ENCODE measurements at places on chromosomes 4 and X.

- no peak for DNase-seq
These were observed 10.0 kb upstream of the HAND2 start for GRCh38 chr4:173539986-173540385.

- DNase-seq = no peak
These were observed 149.3 kb upstream of the TENM3 start for GRCh38 chr4:182093935-182094334.

- DNase-seq = no peak
These were observed 14.7 kb downstream of the TRIM2 start for GRCh38 chr4:153218961-153219360.

DNA sequence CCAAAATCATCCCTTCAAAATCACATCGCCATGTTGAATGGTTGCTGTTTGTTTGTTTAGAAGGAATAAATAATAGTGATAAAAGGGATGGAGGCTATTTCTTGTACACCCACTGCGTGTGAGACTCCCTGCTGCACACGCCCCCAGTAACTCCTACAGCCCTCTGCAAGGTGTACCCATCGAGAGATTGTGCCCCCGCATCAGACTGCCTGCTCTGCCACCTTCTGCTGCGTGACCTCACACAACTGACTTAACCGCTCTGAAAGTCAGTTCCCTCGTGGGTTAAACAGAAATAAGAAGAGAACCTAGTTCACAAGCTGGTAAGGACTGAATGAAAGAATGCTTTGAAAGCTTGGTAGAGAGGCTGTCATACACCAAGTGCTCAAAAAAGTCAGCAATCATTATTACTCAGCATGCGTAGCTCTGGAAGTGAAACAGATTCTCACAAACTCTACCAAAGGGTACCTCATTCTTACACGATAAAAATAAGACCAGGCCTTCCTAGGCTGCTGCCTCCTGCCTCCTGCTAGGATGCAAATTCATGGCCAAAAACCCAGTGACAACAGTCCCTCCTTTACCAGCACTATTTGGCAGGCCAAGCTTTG lies 147.1 kb downstream of the CPEB2 start:
- no peak for DNase-seq

DNA sequence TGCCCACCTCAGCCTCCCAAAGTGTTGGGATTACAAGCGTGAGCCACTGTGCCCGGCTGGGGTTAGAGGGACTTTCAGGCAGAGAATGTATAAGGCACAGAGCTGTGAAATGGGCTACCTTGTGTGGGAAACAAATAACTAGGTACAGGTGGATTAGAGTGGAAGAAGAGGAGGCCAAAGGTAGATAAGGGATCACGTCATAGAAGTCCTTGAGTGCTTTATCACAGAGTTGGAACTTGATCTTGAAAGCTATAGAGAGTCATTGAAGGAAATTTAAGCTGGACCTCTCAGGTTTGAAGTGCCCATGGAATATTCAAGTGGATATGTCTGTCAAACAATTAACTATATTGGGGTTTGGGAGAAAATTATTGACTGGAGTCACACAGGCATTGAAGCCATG lies 8.4 kb downstream of the N4BP2 start:
- no peak for DNase-seq

DNA sequence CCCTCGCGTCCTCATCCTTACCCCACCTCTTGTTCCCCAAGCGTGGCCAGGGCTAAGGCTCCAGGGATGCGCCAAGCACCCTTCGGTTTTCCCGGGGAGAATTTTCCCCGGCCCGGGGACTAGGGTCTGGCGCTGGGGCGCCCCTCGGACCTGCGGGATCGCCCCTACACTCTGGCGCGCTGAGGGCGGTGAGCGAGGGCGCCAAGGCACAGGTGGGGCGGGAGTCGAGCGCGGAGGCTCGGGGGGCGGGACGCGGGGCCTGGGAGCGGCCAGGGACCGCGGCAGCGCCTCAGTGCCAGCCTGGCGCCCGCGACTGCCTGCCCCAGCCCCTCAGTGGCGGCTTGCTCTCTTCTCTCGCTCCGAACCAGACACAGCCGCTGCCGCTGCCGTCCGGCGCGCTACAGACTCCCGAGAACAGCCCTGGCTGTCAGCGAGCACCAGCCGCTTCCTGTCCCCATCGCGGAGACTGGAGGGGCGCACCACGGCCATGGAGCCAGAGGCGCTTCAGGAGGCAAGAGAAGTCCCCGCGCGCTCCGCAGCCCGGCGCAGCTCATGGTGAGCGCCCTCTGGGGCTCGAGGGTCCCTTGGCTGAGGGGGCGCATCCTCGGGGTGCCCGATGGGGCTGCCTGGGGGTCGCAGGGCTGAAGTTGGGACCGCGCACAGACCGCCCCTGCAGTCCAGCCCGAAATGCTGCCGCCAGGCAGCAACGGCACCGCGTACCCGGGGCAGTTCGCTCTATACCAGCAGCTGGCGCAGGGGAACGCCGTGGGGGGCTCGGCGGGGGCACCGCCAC lies at the start of gene DRD5:
Gene DRD5, plus strand, starts transcription at position 292 of the 793 bp plus-strand sequence. Its CDS starts 396 bp downstream, at position 688.
- no peak for DNase-seq

DNA sequence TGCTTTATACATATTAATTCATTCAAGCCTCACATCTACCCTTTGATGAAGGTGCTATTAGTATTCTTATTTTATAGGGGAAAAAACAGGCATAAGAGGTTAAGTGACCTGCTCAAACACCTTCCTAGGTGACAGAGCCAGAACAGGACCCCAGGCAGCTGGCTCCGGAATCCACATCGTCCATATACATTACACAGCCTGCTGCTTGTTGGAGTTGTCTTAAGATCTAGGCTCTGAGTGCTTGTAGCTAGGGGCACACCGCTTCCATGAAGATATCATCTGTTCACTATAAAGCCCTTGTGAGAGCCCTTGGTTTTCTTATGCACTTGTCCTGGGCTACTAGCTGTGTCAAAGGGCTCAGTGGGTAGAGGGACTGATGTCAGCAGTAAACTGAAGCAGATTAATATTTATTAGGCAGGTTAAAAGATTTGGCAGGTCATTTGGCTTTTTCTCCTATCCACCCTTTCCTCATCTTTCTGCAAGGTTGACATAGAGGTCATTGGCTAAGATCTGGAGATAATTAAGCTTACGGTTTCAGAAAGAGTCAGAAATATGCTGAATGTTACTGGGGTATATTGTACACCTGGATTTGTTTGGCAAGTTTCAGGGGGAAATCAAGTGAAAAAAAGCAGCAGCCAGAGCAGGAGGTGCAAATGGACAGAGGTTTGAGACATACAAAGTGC lies 195.4 kb downstream of the SOWAHB start:
- no peak for DNase-seq

DNA sequence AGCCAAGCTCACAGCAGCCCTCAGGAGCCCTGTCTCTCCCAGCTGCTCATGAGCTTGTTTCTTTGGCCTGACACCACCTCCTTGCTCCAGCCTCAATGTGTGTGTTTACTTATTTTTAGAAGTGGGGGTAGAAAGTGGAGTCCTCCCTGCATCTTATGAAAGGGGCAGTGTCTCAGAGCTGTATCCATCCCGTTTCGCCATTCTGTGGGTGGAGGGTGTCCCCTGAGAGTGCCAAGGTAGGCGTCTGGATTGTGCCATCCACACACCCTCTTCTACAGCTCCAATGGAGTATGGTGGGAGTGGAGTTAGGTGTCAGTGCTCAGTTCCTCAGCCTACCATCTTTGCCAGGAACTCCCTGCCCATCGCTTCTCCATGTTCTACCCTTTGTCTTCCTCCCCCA lies 8.3 kb downstream of the SPON2 start:
- DNase-seq = no peak

DNA sequence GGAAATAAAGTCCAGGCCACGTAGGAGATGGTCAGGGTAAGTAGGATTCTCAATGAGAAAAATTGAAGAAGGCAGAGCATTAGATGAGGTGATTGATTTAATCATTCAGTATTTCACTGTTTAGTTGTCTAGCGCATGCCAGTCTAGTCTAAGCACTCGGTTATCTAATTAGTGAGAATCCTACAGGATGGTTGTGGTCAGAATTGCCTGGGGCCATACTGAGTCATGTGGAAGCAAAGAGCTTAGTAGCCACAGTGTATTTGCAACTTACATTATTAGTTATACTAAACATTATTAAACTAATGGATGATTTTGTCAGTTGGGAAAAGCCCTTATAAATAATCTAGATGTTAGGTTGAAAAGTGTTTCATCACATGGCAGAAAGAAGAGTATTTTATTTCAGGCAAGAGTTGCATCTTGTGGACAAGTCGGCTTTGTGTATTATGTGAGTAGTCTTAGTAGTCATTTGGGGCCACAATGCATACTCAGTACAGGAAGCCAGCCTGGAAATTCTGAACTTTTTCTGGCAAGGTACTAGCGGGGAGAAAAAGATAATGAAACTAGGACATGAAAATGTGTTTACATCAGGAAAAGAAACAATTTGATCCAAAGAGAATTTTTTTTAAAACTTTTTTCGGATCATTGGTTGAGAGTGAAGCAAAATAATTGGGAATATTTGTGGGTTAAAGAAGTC lies 31.9 kb downstream of the CPEB2 start:
- no peak for DNase-seq
